ENCODE measurements at places on chromosomes 3 and 15.

GRCh38 chr15:101490408-101490891, 943 bp upstream of the PCSK6 start:
- DNase-seq: no peak

DNA sequence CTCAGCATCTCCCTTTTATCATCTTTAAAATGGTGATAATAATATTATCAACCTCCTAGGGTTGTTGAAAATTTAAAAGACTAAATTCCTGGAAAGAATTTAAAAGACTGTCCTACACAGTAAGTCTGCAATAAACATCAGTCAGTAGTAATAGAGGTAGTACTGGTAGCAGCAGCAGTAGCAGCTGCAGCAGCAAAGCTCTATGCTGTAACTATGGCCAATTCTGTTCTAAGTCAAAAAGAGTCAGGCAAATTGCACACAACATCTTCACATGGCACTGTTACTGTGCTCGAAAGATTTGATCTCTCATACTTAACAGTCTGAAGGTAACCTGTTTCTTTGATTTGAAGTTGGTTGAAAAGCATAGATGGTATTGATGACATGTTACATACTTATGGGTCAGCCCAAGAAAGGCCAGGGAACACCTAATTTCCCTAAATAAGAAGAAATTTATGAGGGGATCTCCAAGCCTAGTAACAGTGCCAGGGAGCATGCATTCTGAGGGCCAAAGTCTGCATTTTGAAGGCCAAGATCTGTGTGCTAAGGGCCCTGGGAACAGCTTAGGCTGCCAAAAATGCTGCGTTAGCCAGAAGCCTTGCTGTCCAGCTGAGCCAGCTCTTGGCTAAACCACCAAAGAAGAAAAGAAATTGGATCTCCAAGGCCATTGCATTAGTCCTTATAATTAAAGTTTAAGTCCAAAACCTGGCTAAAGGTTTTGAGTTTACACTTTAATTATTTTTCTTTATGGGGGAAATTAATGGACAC, 68.2 kb downstream of the SIDT1 start:
- no peak for DNase-seq

GRCh38 chr15:94930960-94931359, 699.6 kb downstream of the MCTP2 start:
- no peak for DNase-seq

- no peak for DNase-seq
Measured at GRCh38 chr3:170050753-170051152, 13.0 kb downstream of the GPR160 start.

GRCh38 chr15:74438721-74439316, 5.1 kb upstream of the SEMA7A start:
- peak; percentile 77 for DNase-seq

- no peak for DNase-seq
Measured at GRCh38 chr15:22949074-22949547, 31.1 kb downstream of the CYFIP1 start.

GRCh38 chr15:41284427-41285177, 47.8 kb downstream of the OIP5 start:
- DNase-seq: peak; percentile 59

All from CD4-positive, alpha-beta T cell treated with Interleukin-2 at 100 ng/mL for 4 hours (primary cell).